ENCODE measurements at places on chromosomes 3 and 15. TPM values are rescaled to one million over a fixed set of nuclear protein-coding genes. Genes with fewer than 3 reads are reported as not detected.

The CLRN1 gene
- total RNA-seq, result not detected

The CGNL1 gene
- 2.2 TPM for total RNA-seq

The SPTBN5 gene
- 0.96 TPM for total RNA-seq

The SYNPR gene
- total RNA-seq, result not detected

The LMAN1L gene
- total RNA-seq, result 0.17 TPM
